ENCODE measurements at places on chromosomes 5 and 9. TPM values are rescaled to one million over a fixed set of nuclear protein-coding genes. Genes with fewer than 3 reads are reported as not detected.

DNA sequence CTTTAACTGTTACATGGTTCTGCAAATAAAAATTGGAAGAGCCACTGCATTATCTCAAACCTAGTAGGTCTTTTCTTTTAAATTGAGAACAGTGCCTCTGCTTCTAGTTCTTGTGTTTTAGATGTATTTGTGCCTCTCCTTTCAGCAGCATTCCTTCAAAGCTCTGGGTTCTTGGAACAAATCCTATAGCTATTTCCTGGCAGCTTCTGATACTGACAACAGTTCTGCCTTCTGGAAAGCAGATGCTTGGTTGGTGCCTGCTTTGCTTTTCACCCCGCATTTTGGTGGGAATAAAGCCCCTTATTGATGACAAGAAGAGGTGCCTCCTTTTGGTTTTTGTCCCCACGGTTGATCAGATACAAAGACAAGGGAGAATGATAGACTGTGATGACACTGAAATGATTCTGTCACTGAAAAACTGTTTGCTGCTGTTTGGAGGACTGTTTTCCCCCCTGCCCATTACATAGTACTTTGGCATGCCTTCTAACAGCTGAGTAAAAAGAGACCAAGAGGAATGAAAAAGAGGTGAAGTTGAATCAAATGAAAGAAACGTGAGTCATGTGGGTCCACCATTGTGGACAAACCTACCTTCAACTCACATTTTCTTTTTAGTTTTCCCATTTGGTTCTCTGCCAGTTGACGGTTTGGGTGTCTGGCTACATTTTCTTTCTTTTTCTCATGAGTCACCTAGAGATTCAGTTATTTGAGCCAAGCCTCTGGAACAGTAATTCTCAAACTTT is 5.6 kb downstream of the PTCD2 start:
- H3K4me1 ChIP-seq = peaks cover 29% of the 10 kb centered on the region
- no peak overlapping the region for H3K4me3 ChIP-seq
- H3K36me3 ChIP-seq = peaks cover 42% of the 10 kb centered on the region
- no peaks in the 10 kb centered on the region for H3K27me3 ChIP-seq

- no peaks in the 10 kb centered on the region for H3K4me1 ChIP-seq
- H3K36me3 ChIP-seq = no peaks in the 10 kb centered on the region
- no peak overlapping the region for H3K4me3 ChIP-seq
- H3K27me3 ChIP-seq = no peaks in the 10 kb centered on the region
- DNase-seq = no peak
- H3K27ac ChIP-seq = no peak overlapping the region
Measured at GRCh38 chr9:135272608-135273007, 185.1 kb downstream of the OLFM1 start.

TNFSF15 gene
- not detected for total RNA-seq

- H3K36me3 ChIP-seq = no peaks in the 10 kb centered on the region
- H3K27me3 ChIP-seq = no peaks in the 10 kb centered on the region
- no peak overlapping the region for H3K4me3 ChIP-seq
- no peak overlapping the region for H3K27ac ChIP-seq
- H3K4me1 ChIP-seq = no peaks in the 10 kb centered on the region
Measured at GRCh38 chr9:10173561-10173960, 439.2 kb downstream of the PTPRD start.
